ENCODE measurements at places on chromosomes 12 and 14.

DNA sequence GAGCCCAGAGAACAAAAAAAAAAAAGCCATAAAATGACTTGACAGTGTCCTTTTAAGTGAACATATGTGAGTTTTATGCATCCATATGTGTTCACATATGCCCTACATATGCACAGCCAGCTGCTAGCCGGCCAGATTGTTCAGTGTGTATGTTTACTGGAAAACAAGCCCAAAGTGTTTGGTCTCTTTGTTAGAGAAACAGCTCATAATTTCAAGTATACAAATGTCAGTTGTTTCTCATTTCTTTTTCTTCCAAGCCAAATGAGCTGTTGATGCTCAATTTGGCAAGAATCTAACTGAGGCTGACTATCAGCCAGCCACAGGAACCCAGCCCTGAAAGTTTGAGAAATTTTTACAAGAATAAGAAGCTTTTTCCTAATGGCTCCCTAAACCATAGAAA lies 60.8 kb upstream of the TSPAN8 start:
- DNase-seq = no peak

DNA sequence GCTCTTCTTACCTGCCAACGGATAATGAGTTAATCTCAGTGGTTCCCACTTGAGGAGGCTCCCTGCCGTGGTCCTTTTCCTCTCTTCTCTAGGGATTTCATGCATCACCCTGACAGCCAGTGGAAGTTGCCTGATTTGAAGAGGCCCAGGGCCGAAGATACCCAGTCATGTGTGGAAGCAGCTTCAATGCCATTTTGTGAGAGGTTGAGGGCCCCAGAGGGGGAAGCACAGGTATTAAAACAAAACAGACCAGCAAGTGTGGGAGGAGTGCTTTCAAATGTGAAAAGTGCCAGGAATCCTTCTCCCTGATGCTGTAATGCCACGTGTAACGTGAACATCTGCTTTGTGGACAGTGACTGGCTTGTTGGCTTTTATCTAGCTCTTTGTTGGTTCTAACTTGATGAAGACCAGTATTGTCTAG lies 1.5 kb downstream of the TCP11L2 start:
- no peak for DNase-seq

- no peak for DNase-seq
Measured at GRCh38 chr12:115817389-115817788, 460.1 kb downstream of the MED13L start.

DNA sequence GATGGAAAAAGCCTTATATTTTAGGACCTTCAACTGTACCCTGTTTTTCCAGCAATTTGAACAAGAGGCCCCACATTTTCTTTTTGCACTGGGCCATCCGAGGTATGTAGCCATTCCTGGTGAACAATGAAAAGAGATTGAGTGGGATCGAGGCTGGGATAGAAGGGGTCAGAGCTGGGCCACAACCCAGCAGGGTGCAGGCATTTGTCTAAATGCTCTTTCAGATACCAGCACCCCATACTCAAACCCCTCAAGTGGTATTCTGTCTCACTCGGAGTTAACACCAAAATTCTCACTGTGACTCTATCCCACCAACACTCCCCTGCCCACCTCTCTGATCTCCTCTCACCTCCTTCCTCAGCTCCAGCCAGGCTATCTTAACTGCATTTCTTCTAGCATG lies 26.8 kb downstream of the DUSP6 start:
- DNase-seq = no peak

DNA sequence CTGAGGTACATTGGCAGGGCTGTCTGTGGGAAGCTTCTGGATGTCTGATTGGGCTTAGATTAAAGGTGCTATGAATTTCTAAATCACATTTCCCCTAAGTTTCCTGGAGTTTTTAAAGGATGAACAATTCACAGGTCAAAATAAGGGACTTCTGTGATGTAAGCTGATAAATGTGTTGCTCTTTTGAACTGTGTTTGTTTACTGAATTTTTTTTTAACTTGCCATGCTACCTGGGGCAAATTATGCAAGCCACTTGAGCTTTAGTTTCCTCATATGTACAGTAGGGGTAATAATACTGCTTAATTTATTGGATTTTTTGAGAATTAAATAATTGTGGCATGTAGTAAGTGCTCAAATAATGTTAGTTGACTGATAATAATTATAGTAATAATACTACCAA lies 52.8 kb upstream of the CCDC91 start:
- DNase-seq = no peak

DNA sequence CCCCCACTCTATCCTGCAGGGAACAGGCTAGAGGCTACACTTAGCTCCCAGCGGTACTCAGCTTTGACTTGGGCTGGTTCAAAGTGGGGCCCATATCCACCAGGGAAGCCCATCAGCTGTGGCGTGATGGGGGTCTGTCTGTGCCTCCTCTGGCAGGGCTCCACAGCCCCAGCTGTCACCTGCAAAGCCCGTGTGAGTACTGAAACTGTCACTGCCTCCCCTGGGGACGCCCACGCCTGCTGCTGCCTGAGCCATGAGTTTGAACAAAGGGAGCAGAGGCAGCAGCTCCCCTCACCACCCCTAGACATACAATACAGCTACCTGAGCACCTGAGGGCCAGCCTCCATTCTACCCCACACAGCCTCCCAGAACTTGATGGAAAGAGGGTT lies 5.0 kb downstream of the REM2 start:
- no peak for DNase-seq

DNA sequence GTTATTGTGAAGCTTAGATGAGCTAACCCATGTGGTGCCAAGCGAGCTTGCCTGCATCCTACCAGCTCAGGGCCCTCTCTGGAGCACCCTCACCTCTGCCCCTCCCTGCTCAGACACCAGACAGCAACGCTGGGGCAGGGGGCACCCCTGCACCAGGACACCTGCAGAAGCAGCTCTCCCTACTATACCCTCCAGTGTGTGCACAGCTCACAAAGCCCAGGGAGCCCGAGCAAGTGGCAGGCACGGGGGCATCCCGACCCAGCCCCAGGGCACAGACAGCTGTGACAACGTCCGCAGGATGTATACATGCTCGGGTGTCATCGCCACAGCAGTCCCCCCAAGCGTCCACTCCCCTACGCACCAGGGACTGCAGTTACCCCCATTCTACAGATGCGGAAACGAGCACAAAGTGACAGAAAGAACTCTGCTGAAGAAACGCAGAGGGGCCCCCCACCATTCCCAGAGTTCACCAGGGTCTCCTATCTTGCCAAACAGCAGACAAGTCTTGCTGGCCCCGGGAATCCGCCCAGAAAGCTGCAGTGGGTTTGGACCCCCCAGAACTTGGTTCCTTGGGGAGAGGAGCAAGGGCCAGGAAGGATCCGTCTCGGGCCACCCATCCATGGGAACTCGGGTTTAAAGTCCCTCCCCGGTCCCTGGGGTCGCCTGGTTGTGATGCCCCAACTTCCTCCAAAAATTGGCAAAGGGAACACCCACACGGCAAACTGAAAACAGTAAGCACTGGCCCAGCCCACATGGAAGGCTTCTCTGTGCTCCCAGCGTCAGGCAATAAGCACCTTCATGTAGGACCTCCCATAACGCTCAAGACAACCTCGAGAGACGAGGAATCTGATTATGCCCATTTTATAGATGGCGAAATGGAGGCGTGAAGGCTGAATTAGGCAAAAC lies 12.0 kb downstream of the NCOR2 start:
- no peak for DNase-seq

DNA sequence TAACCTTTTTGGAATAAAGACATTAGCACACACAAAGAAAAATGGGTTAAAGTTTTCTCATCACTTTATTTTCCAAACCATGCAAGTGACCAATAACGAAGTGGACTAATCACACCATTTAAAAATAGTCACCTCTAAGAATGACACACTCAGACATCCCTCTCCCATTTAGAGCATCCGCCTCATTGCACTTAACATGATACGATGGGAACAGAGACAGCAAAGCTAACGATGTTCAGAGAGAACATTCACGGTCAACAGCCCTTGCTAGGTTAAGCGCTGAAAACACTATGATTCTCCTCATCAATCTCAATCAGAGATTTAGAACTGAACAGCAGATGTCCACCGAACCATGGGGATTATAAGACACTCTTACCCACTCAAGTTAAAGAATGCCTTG lies 35.8 kb downstream of the NIN start:
- DNase-seq = no peak

All from cerebellar nuclear complex (tissue), 1 donor.